ENCODE measurements at places on chromosomes 12 and 14.
A peak's percentile ranks its signal among the peaks of the same experiment; 100 is the strongest.

DNA sequence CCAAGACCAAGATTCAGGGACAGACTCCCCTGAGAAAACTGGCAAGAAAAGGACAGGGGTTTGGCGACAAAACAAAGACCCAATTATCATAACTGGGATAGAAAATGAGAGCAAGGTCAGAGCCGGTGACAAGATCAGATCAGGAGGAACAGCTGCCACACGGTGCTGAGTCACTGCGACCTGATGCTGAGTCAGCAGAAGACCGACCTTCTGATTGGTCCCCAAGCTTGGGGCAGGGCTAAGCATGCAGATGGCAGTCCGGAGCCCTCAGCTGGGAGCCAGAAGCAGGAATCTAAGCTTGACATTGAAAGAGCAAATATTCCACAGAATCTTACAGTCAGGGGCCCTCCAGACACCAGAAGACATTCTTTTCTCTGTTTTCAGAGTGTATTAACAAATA, 19.1 kb upstream of the ARMH4 start:
- no peak for DNase-seq

DNA sequence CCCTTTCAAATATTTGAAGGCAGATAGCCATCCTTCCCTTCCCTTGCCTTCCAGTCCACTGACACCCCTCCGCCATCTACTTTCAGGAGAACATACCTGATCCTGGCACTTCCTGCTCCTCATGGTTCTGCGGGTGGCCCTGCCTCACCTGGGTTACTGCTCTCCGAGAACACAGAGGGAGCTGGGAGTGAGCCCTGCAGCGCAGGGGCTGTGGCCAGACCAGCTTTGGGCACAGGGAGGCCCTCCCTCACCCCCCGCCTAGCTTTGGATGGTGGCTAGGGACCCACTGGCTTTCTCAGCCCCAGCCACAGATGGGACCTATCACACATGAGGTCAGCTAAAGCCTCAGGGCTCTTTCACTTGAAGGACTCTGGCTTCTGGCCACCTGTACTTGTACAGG, 12.4 kb downstream of the IQSEC3 start:
- DNase-seq = no peak

- DNase-seq = peak; percentile 47
Measured at GRCh38 chr14:105414456-105415371, 4.9 kb upstream of the MTA1 start.

- DNase-seq = no peak
Measured at GRCh38 chr12:131510431-131510830, 200.5 kb upstream of the SFSWAP start.

GRCh38 chr12:123912415-123913380, 59.9 kb downstream of the CCDC92 start:
- no peak for DNase-seq

- DNase-seq = no peak
Measured at GRCh38 chr14:95562892-95563685, 28.2 kb downstream of the GLRX5 start.

GRCh38 chr12:122811777-122812176, 23.5 kb upstream of the HIP1R start:
- DNase-seq = no peak

DNA sequence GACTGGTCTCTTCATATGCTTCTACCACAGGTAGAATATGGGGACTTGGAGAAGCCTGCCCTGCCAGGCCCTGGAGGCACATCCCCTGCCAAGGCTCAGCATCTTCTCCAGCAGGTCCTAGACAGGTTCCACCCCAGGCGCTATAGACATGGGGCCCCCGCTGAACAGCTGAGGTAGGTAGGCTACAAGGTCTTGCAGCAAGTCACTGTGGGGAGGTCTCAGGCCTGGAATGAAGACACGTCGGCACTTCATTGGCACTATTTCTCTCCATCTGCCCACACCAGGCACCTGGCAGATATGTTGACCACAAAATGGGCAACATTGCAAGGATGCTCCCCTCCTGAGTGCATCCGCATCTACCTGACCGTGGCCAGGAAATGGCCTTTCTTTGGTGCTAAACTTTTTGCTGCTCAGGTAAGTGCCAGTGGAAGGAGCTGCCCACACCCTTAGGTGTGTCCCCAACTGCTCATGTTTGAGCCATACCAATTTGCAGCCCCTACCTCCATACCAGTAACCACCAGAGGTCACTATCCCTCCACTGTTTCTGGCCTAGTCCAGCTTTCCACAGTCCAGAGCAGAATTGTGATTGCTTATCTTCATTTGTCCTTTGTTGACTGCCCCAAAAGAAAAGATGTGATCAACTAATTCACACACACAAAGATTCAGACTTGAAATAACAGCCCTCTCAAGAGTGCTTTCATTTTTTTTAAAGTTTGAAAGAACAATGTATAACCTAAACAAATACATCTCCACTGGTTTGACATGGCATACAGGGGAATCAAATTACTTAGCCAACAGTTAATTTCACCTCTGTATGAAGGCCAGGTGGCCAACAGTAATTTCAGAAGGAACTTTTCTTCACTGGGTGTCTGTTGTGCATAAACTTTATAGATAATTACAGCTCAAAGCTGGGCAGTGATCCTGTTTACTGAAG, 16.1 kb downstream of the PIGH start:
- DNase-seq = peak; percentile 19
